ENCODE measurements at places on chromosomes 2 and 18. TPM values are rescaled to one million over a fixed set of nuclear protein-coding genes. Genes with fewer than 3 reads are reported as not detected.

DNA sequence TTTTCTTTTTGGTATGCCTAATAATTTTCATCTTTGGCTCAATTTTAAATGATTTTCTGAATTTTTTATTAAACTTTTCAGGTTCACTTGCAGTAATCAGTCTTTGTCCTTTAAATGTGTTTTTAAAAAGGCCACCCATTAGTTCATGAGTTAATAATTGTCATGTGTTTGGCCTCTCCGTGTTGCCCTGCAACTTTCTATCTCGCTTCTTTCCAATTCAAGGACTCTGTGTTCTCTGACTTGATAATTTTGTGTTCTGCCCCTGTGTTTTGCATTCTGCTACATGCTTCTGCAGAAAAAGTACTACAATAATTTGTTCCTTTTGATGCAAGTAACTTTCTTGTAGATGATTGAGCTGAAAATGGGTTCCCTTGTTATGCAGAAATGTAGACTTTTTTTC, 921.4 kb upstream of the LRATD1 start:
- DNase-seq: no peak
- H3K27me3 ChIP-seq: no peaks in the 10 kb centered on the region
- no peaks in the 10 kb centered on the region for H3K4me1 ChIP-seq
- H3K27ac ChIP-seq: no peak overlapping the region
- H3K36me3 ChIP-seq: no peaks in the 10 kb centered on the region
- no peak overlapping the region for H3K4me3 ChIP-seq

- no peaks in the 10 kb centered on the region for H3K4me1 ChIP-seq
- no peaks in the 10 kb centered on the region for H3K36me3 ChIP-seq
- DNase-seq: no peak
- H3K4me3 ChIP-seq: no peak overlapping the region
- H3K27me3 ChIP-seq: no peaks in the 10 kb centered on the region
- H3K27ac ChIP-seq: no peak overlapping the region
These were observed 5.5 kb downstream of the SULT1C4 start for GRCh38 chr2:108383146-108383830.

DNA sequence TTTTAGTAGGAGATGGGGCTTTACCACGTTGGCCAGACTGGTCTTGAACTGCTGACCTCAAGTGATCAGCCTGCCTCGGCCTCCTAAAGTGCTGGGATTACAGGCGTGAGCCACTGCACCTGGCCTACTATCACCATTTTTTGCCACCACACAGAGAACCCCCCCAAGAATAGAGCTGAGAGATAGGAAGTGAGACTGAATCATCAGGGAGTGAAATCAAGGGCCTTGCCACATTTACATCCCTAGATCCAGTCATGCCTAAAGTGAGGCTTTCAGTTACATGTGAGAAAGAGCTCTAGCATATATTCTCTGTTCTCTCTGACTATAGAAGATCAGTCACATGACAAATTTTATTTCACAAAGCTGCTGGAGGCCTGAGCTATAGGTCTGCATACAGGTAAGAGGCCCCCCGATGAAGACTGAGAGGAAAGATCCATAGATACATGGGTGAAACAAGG, 28.0 kb upstream of the KCMF1 start:
- no peaks in the 10 kb centered on the region for H3K36me3 ChIP-seq
- peak; percentile 61 for DNase-seq
- peaks cover 89% of the 10 kb centered on the region for H3K4me1 ChIP-seq

DNA sequence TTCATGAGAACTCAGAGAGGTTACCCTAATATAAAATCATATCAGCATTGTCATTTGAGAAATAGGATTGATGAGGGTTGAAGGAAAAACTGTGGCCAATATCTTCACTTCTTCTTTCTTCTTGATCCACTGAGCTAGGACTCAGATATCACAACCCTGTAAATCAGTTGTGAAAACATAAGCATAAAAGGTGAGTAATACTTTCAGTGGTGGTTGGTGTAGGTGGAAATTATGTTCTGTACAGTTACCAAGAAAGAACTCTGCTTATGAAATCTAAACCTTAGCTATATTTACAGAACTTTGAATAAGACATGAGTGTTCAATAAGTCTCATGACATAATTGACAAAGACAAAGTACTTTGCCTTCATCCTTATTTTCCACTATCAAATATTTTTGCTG, 56.3 kb downstream of the PAX3 start:
- no peaks in the 10 kb centered on the region for H3K36me3 ChIP-seq
- no peaks in the 10 kb centered on the region for H3K4me1 ChIP-seq
- H3K4me3 ChIP-seq: no peak overlapping the region
- no peaks in the 10 kb centered on the region for H3K27me3 ChIP-seq
- no peak overlapping the region for H3K27ac ChIP-seq

GRCh38 chr2:48691935-48692691, 63.4 kb downstream of the LHCGR start:
- no peak overlapping the region for H3K27ac ChIP-seq
- H3K27me3 ChIP-seq: no peaks in the 10 kb centered on the region
- no peak for DNase-seq

- DNase-seq: no peak
- H3K27me3 ChIP-seq: no peaks in the 10 kb centered on the region
- no peak overlapping the region for H3K4me3 ChIP-seq
- H3K27ac ChIP-seq: no peak overlapping the region
These were observed 3.8 kb upstream of the ADRA2B start for GRCh38 chr2:96120091-96120720.

GRCh38 chr2:128285329-128285931, 33.2 kb downstream of the HS6ST1 start:
- DNase-seq: no peak
- no peak overlapping the region for H3K27ac ChIP-seq
- no peak overlapping the region for H3K4me3 ChIP-seq
- H3K27me3 ChIP-seq: no peaks in the 10 kb centered on the region
- H3K36me3 ChIP-seq: no peaks in the 10 kb centered on the region
- H3K4me1 ChIP-seq: peaks cover 25% of the 10 kb centered on the region

DNA sequence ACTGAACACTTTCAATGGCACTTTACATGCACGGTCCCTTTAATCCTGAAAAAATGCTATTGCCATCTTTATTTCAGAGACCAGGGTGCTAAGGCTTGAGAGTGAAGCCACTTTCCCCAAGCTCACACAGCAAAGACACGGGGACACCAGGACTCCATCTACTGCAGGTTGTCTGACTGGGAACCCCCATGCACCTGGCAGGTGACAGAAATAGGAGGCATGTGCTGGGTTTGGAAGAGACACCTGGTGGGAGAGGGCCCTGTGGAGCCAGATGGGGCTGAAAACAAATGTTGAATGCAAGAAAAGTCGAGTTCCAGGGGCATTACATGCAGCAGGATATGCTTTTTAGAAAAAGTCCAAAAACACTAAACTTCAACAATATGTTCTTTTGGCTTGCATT, 5.2 kb upstream of the EHD3 start:
- H3K27ac ChIP-seq: no peak overlapping the region
- H3K4me1 ChIP-seq: peaks cover 12% of the 10 kb centered on the region
- no peaks in the 10 kb centered on the region for H3K36me3 ChIP-seq
- no peaks in the 10 kb centered on the region for H3K27me3 ChIP-seq
- DNase-seq: no peak
- no peak overlapping the region for H3K4me3 ChIP-seq

Gene AFF3
- total RNA-seq: 830 TPM

Gene CAPN14
- total RNA-seq: 6.0 TPM

DNA sequence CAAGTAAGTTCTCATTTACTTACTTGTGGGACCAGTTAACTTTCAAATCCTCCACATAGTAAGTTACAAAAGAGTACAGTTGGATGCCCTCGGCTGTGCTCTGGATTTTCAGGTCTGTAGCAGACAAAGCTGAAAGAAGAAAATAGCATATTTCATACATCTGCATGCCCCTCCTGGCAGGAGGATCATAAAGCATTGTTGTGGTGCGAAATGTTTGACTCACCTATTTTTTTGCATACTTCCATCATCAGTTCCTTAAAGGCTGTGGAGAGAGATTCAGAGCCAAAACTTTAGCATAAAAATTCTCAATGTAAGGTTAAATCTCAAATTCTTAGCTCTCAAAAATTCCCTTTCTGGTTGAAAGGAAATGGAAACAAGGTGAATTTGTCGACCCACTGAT, 70.8 kb upstream of the LPIN2 start:
- H3K36me3 ChIP-seq: no peaks in the 10 kb centered on the region
- no peak for DNase-seq
- H3K27ac ChIP-seq: no peak overlapping the region
- no peaks in the 10 kb centered on the region for H3K27me3 ChIP-seq

Gene DQX1
- total RNA-seq: 0.57 TPM

- DNase-seq: no peak
- H3K4me3 ChIP-seq: no peak overlapping the region
- H3K4me1 ChIP-seq: no peaks in the 10 kb centered on the region
- no peaks in the 10 kb centered on the region for H3K36me3 ChIP-seq
These were observed 437.3 kb upstream of the NRP2 start for GRCh38 chr2:205245001-205245400.

DNA sequence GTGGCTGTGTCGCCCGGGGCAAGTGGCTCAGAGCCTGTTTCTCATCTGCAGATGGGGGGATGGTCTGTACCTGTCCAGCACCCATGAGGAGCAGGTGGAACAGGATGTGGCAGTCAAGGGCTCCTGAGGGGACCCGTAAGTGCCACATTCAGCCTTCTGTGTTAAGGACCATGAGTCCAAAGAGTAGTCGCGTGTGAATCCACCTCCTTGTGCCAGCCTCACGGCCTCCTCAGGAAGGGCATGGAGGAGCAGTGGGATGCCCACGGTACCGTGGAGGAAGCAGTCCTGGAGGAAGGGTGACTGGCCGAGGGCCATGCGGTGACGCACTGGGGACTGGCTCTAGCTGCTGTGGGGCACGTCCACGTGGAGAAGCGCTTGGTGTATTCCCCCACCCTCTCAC, 61.1 kb downstream of the ODC1 start:
- no peaks in the 10 kb centered on the region for H3K27me3 ChIP-seq
- H3K4me3 ChIP-seq: no peak overlapping the region
- DNase-seq: no peak
- no peak overlapping the region for H3K27ac ChIP-seq

DNA sequence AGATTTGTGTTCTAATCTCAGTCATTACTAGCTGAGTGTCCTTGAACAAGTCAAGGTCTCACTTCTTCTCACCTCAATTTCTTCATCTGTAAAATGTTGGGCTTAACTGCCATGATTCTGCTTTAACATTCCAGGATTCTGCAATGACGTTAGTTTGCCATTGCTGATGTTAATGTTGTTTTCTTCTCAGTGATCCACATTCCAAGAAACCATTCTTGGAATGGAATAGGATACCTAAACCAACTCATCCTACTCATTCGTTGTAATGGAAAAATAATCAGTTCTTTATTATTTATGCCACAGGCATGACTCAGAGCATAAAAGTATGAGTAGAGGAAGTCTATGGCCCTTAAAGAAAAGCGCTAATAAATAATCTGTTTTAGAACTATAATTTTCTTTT, 140.2 kb upstream of the ETAA1 start:
- H3K36me3 ChIP-seq: no peaks in the 10 kb centered on the region
- H3K4me3 ChIP-seq: no peak overlapping the region
- no peaks in the 10 kb centered on the region for H3K27me3 ChIP-seq
- H3K4me1 ChIP-seq: no peaks in the 10 kb centered on the region
- no peak for DNase-seq

Gene KCNJ3
- total RNA-seq: 0.58 TPM

- H3K27ac ChIP-seq: no peak overlapping the region
- DNase-seq: no peak
- no peaks in the 10 kb centered on the region for H3K36me3 ChIP-seq
- H3K4me3 ChIP-seq: no peak overlapping the region
These were observed 17.6 kb downstream of the ACSL3 start for GRCh38 chr2:222878301-222878876.

DNA sequence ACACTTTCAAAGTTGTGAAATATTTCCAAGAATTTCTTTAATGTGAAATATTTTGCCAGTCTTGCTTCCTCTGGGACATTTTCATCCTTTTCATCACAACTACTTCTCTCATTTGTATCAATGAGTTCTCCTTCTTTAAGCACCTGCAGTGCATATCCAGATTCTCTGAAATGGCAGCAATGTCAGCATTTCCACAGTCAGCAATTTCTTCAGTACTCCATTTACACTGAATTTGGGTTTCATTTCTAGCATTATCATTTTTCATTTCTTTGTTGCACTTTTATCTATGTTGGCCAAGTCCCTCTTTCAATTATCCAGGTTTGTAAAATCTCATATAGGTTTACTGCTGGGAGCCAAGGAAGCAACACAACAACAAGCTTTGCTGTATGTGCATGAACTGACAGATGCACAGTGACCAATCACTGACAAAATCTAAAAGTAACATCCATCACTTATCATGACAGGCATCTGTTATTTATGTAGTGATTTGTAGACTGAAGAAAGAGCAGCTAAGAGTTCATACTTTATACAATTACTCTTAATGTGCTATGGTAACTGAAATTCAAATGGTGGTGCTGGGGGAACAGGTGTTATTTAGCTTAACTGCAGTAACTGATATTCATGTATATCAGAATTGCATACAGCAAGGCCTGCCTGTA, 43.9 kb downstream of the SS18 start:
- no peak overlapping the region for H3K27ac ChIP-seq
- H3K27me3 ChIP-seq: no peaks in the 10 kb centered on the region
- no peak overlapping the region for H3K4me3 ChIP-seq

- no peak overlapping the region for H3K4me3 ChIP-seq
- no peak overlapping the region for H3K27ac ChIP-seq
- H3K4me1 ChIP-seq: no peaks in the 10 kb centered on the region
- DNase-seq: no peak
- no peaks in the 10 kb centered on the region for H3K36me3 ChIP-seq
- H3K27me3 ChIP-seq: no peaks in the 10 kb centered on the region
These were observed 136.6 kb upstream of the GLI2 start for GRCh38 chr2:120599072-120599471.

Gene RRM2
- total RNA-seq: 1.3 TPM

Gene SOX11
- total RNA-seq: not detected

DNA sequence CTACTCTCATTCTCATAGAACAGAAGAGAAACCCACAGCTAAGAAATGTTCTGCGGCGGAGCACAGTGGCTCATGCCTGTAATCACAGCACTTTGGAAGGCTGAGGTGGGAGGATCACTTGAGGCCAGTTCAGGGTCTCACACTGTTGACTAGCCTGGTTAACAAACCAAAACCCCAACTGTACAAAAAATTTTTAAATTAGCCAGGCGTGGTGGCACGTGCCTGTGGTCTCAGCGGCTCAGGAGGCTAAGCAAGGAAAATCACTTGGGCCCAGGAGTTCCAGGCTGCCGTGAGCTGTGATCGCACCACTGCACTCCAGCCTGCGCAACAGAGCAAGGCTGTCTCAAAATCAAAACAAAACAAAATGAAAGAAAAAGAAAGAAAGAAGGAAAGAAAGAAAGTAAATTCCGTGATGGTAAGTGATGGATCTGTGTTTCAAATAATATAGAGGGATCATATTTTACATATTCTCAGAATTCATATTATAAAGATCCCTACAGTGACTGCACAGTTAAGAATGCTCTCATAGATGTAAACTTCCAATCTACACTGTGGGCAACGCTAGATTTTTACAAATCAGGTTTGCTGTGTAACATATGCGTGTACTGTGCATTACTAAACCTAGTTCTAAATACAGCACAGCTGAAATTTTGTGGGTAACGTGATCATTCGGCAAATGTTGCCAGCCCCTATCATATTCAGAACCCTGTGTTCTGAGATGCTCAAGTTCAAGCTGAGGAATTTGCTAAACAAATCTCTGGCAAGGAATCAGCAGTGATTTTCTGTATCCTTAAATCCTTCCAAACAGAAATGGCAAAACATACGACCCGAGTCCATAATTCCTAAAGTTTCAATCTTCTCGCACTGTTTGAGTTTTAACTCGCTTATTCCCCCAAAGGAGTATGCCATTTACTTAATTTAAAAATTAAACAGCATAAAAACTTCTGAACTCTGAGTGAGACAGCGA, 1.2 kb upstream of the RAB12 start:
- H3K27ac ChIP-seq: peak overlapping the region; percentile 42
- peaks cover 54% of the 10 kb centered on the region for H3K4me1 ChIP-seq
- peak overlapping the region; percentile 81 for H3K4me3 ChIP-seq
- peaks cover 2% of the 10 kb centered on the region for H3K36me3 ChIP-seq
